ENCODE measurements at places on chromosomes 13 and 19.

DNA sequence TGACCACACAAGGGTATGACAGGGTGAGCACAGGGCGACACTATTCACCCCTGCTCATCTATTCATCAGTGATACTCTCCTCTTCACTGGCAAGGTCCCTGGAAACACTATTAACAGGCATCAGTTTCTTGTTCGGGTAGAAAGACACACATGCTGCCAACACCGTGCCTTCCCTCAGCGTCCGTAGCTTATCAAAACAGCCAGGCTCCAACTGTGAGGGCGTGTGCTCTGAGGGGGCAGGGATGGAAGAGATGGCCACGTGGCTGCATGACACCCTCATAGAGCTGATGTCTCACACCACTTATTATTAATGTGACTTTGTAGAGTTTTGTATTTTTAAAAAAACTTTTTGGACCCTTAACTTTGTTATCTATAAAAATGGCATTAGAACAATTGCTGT, 160.3 kb downstream of the ITGBL1 start:
- DNase-seq: no peak

DNA sequence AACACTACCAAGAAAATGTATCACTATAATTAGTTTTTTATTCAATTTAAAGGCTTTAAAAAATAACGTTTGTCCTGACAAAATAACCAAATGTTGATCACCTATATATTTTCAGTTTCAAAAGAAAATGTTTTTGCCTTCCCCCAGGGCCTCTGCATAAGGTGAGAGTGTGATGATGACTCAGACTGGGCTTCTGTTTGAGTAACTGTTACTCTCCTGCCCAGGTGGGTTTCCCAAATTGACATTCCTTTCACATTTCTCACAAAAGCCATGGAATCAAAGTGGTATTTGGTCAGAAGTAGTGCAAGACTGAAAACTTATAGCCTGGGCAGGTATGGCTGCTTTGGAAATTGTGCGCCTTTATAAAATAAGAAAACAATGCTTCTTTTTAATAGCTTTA, 180.6 kb downstream of the COG6 start:
- DNase-seq: no peak

DNA sequence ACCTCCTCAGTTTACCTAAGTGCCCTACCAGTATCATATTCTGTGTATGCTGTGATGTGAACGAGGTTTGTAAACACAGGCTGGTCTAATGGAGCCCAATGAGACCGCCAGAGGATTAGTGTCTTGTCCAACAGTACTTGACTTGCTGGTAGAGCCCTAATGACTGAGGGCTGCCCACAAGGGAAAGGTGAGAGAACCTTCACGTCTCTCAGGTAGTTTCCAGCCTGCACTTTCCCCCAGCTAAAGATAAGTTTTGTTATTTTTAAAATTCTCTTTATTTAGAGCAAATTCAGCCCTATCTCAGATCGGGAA, 498 bp upstream of the RBM26 start:
- DNase-seq: no peak

GRCh38 chr19:40312533-40312932, 27.4 kb upstream of the AKT2 start:
- DNase-seq: no peak

- no peak for DNase-seq
Observed at GRCh38 chr13:64505336-64505910, 2724.7 kb downstream of the PCDH9 start.

DNA sequence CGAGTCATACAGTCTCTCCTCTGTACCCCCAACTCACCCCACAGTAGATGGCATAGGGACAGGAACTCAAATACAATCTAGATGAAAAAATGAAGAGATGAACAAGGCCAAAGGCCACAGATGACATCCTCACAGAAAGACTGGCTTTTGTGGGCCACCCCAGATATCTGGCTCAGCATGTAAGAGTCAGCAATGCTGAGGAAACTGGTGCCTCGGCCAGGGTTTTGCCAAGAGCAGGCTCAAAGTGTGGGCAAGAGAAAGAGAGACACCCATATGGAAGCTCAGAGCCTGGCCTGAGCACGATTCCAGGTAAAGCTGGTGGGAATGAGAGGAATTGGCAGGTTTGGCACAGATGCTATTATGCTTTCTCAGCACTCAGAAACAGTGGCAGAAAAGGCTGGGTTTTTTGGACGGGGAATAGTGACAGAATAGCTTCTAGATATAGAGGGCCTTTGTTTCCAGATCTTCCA, 460.6 kb downstream of the FOXO1 start:
- DNase-seq: no peak

DNA sequence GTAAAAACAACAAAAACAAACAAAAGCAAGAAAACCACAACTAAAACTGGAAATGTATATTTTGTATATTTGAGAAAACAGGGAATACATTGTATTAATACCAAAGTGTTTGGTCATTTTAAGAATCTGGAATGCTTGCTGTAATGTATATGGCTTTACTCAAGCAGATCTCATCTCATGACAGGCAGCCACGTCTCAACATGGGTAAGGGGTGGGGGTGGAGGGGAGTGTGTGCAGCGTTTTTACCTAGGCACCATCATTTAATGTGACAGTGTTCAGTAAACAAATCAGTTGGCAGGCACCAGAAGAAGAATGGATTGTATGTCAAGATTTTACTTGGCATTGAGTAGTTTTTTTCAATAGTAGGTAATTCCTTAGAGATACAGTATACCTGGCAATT, 17.1 kb downstream of the KLF5 start:
- no peak for DNase-seq

DNA sequence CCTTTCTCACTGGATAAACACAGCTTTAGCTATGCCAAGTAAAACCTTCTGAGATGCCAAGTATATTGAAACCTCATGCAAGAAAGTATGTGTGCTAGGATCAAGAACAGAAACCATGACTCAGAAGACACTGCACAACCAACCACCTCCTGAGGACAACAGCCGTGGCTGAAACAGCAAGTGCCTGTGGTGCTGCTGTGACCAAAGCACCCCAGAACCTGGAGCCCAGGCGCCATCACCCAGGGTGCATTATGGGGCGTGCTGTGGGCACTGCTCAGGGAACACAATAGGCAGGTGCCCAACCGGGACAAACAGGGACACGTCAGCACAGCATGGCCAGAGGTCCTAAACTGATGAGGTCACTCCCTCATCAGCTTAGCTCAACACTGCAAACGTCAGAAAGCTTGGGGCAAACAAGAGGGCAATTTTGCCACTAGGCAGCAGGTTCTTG, 101.3 kb upstream of the SLC15A1 start:
- DNase-seq: no peak

GRCh38 chr19:11169896-11170678, 14.5 kb upstream of the SPC24 start:
- no peak for DNase-seq

GRCh38 chr13:62537593-62537992, 1121.9 kb upstream of the PCDH20 start:
- no peak for DNase-seq
